ENCODE measurements at places on chromosomes 5 and 9.
A peak's percentile ranks its signal among the peaks of the same experiment; 100 is the strongest.

- DNase-seq: no peak
These were observed 227.8 kb upstream of the SLC24A2 start for GRCh38 chr9:20016611-20017010.

DNA sequence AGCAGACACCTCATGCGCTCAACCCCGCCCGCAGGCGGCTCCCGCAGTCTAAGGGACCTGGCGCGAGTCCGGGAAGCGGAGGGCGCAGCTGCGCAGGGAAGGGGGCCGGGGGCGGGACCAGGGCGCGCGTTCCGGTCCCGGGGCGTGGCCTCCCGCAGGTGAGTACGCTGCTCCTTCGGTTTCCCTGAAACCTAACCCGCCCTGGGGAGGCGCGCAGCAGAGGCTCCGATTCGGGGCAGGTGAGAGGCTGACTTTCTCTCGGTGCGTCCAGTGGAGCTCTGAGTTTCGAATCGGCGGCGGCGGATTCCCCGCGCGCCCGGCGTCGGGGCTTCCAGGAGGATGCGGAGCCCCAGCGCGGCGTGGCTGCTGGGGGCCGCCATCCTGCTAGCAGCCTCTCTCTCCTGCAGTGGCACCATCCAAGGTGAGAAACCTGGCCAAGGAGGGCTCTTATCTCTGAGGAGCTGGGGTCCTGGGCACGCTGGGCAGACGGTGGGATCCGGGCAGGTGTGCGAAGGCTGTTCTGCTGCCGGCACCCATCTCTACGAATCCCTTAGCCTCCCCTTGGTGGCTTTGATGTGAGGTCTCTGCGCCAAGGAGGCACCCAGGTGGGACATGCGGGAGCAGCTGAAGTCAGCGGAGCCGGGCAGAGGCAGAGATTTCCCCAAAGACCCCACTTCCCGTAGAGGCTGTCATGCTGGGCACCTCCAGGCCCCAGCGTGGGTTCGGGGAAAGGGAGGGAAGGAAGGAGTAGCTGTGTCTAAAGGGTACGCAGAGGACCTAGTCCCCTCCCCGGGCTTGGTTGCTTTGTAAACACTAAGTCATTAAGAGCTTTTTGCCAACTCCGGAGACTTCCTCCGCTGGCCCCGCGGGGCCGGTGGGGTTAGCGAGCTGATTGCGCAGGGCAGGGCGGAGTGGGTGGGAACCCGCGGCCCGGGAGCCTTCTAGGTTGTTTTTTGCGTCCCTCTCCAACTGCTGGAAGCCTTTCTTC lies at the start of gene F2RL1:
F2RL1 (plus strand) TSS at position 187 of the 988 bp plus-strand sequence; CDS start at position 340, 153 bp downstream.
- no peak for DNase-seq

DNA sequence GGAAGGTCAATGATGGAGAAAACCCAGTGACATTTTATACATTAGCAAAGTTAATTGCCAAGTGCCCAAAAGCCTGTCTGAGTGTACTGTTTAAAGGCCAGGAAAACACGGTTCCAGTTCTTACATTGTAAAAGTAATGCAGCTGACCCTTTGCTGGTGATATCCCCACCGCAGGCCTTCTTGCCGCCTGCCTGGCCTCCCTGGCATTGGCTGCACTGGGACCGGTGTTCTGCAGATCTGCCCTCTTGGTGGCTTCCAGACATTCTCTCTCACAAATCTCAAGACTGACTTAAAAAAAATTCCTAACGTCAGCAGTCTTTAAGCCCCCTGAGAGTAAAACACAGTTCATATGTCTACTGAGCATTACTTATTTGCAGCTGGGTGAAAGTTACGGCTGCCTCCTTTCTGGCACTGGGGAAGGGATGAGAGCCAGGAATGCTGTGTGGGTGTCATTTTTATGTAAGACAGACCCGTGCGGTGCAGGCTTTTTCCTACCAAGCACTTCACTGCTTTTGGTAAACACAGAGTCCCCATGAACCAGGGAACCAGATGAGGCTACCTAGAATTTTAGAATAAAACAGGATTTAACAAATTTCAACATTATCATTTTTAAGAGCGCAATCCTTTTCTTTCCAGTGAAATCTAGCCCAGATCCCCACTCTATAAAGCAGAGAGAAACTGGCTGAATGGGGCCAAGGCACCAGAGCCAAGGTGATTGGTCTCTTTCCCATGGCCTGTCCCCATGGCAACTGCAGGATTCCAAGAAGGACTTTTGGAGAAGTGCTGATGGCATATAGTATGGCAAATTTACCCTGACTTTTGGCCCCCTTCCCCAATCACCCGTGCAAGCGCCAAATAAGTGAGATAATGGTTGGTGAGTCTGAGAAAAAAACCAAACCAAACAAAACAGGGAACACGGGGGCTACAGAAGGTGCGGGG lies 80.8 kb downstream of the LMNB1 start:
- DNase-seq: peak; percentile 4

DNA sequence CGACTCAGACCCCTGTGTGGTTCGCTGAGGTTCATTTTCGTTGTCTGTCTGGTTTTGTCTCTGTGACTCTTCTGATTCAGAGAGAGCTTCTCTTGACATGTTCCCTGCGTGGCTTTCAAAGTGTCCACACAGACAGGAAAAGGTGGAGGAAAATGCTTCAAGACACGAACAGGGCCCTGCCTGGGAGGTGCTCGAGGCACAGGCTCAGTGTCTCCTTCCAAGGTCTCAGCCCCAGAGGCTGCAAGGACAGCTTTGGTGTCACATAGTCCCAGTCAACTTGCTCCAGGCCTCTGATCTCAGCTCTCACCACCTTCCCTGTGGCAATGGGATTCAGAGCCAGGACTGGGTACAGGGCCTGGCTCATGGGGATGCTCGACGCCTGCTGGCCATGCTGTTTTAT lies 51.6 kb upstream of the SARDH start:
- no peak for DNase-seq

DNA sequence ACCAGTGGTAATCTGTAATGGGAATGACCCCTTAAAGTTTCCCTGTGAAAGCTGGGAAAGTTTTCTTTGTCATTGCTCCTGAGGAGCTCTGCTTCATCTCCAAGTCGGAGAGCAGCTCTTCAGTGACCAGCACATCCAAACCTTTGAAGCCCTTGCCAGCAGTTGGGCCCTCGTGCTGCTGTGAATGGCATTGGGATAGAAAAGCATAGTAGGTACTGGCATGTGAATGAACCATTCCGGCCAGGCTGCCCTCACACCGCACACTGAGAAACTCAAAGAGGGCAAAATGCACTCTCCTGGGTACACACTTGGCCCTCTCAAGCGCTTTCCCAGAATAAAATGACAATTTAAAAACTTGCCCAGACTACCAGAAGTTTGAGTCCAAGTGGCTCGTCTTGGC lies 1135.0 kb upstream of the WWC1 start:
- DNase-seq: no peak

DNA sequence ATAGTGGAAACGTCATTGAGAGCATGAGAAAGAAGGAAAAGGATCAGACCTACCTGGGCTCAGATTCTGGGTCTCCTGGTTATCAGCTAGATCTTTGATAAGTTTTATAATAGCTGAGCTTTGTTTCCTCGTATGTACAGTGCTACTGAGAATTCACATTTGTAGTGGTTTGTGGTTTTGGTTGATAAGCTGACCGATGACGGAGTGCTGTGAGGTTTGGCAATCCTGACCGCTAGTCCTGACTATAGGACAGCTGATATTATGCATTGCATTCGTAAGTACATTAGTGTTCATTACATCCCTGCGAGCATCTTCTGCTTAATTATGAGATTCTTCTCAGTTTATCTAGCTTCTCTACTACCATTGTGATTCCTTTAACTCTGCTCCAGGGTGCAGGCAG lies 190.7 kb upstream of the SLC27A6 start:
- DNase-seq: no peak

- DNase-seq: no peak
These were observed 87.1 kb downstream of the MSX2 start for GRCh38 chr5:174811438-174811837.

GRCh38 chr5:39732166-39732565 lies 307.4 kb upstream of the DAB2 start:
- DNase-seq: no peak

GRCh38 chr5:175465282-175465681 lies 13.1 kb upstream of the SFXN1 start:
- DNase-seq: no peak

Data from AG04449 (cell line).